NCI-H1105 (cell line): ENCODE measurements at places on chromosomes 7 and 10.

GRCh38 chr7:157276731-157277562 lies 59.9 kb upstream of the DNAJB6 start:
- peak; percentile 28 for DNase-seq

DNA sequence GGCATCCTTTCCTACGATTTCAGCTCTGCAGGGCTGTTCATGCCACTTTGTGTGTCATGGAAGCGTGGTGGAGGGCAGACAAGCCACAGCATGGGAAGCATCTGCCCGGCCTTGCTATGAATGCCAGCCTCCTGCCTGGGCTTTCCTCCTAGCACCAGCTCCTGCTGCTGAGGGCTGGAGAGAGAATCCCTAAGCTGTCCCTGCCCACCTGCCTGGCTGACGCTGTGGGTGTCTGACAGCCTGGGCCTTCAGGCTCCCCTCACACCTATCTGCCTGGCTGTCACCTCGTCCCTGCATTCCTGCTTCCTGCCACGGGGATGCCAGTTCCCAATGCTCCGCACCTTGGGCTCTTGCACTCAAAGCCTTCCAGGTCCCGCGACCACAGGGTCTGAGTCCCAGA lies 606.5 kb upstream of the MGMT start:
- no peak for DNase-seq

DNA sequence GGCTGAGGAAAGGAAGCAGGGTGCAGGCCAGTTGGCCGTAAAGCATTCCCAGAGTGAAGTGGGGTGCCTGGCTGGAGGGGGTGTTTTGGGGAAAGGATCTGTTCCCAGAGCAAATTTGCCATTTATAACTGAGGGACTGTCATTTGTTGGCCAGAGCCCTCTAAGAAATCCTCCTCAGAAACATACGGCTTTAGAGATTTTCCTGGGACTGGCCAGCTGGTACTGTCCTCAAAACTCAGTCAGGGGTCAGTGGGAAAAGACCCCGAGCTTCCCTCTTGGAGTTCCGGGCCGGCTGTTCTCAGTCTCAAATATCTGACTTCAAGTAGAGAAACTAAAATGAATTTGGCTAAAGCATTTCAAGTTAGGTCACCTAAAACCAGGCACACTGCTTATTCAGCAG lies 55.9 kb downstream of the ETV1 start:
- no peak for DNase-seq

DNA sequence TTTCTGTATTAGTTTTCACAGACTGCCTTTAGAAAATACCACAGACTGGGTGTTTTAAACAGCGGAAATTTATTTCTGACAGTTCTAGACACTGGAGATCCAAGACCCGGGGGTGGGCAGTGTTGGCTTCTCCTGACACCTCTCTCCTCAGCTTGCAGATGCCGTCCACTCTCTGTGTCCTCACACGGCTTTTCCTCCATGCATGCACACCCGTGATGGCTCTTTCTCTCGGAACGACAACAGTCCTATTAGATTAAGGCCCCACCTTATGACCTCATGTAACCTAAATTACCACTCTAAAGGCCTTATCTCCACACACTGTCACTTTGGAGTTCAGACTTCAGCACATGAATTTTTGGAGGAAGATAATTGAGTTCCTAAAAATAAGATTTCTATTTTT lies 142.9 kb upstream of the VWC2 start:
- DNase-seq, result no peak

- no peak for DNase-seq
Measured at GRCh38 chr7:136925556-136925955, 57.1 kb downstream of the CHRM2 start.

GRCh38 chr7:95011146-95011928 lies 103.9 kb downstream of the PPP1R9A start:
- DNase-seq, result no peak

GRCh38 chr7:47026780-47027361 lies 555.0 kb downstream of the TNS3 start:
- peak; percentile 82 for DNase-seq

GRCh38 chr10:126671402-126671975 lies 996 bp upstream of the C10orf90 start:
- peak; percentile 45 for DNase-seq

DNA sequence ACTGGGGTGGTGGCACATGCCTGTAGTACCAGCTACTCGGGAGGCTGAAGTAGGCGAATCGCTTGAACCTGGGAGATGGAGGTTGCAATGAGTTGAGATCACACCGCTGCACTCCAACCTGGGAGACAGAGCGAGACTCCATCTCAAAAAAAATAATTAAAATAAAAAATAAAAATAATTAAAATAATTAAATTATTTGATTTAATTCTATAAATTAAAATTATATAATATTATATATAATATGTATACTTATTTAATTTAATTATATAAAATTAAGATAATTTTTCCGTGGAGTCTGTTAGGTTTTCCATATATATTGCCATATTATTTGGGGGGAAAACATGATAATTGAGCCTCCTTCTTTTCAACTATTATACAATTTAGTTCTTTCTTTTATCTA lies 12.0 kb downstream of the WIPF3 start:
- DNase-seq, result no peak

DNA sequence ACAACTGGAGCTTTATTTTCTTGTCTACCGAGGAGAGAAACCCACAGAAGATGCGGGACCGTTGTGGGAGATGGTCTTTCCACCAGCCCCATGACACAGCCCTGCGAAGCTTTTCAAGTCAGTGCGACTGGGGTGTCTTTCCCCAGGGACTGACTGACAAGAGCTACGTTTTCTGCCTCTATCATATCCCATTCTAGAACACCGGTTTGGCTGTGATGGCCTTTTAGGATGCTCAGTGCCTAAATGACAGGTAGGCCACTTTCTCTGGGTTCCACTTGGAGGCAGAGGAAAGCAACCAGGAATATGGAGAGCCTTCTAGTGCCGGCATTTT lies 16.9 kb downstream of the SLC13A4 start:
- no peak for DNase-seq

- no peak for DNase-seq
Measured at GRCh38 chr10:13930120-13930519, 343.4 kb downstream of the PRPF18 start.

DNA sequence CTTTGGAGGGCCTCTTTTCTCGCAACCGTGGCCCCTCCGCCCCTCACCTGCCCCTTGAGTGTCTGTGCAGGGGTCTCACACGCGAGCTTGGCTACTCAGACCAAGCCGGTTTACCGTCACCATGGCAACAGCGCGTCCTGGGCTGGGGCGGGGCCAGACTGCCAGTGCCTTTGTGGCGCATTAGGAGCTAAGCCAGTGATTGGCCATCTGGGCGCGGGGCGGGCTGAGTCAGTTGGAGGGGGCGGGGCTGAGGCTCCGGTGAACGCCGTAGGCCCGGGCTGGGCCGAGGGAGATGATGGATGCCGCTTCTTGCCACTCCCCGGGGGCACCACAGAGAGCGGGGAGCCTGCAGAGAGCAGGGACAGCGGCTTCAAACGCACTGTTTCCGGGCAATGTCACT lies 48.7 kb upstream of the FXYD4 start:
- DNase-seq, result no peak

GRCh38 chr7:122577449-122578003 lies 121.4 kb downstream of the RNF133 start:
- DNase-seq, result no peak

DNA sequence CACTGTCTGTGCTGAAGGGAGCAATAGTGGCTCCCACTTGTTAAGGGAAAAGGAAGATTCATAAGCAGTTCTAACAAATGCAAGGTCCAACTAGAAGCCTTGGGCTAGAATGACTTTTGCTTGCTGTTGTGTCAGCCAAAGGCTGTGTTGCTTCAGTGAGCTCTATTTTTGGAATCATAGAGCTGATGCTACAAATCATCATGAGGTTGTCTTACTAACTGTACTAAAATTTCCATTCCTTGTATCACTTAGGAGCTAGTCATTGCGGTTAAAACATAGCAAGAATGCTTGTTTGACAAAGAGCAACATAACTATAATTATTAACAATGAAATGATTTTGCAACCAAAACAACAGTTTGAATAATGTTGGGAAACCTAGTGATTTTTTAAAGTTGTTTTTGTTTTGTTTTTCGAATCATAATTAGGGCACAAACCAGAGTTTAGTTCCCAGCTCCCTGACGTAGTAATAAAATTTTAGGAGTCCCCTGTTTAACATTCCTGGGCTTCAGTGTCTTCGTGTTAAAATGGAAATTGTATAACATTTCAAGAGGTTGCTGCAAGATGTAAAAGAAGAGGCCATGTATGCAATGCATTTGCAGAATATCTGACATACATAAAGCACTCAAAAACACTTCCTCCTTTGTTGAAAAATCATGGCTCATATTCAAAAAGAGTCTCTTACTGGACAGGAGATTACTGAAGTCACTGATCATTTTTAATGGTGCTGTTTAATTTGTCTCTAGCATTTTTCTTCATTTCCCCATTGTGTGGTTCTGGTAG lies 183.4 kb downstream of the MACC1 start:
- DNase-seq, result no peak

DNA sequence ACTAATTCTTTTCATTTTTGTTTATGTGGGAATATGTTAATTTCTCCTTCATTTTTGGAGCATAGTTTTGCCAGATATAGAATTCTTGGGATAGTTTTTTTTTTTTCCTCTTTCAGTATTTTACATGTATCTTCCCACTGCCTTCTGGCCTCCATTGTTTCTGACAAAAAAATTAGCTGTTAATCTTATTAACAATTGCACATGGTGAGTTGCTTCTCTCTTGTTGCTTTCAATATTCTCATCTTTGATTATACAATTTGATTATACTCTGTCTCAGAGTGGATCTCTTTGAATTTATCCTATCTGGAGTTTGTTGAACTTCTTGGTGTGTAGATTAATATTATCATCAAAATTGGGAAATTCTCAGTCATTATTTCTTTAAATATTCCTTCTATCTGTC lies 41.4 kb upstream of the HABP2 start:
- DNase-seq, result no peak

GRCh38 chr10:22803261-22803885 lies 89.0 kb upstream of the PIP4K2A start:
- no peak for DNase-seq

- DNase-seq, result no peak
Measured at GRCh38 chr10:11336722-11337162, 274.7 kb downstream of the USP6NL start.

- DNase-seq, result no peak
Measured at GRCh38 chr10:130889780-130890179, 421.7 kb downstream of the TCERG1L start.

- DNase-seq, result no peak
Measured at GRCh38 chr10:61169294-61169693, 225.3 kb upstream of the RHOBTB1 start.

- no peak for DNase-seq
Measured at GRCh38 chr10:25614652-25615051, 319.4 kb upstream of the MYO3A start.

- no peak for DNase-seq
Measured at GRCh38 chr10:76647301-76647700, 990.3 kb downstream of the KCNMA1 start.

GRCh38 chr10:118436742-118437141 lies 94.6 kb upstream of the FAM204A start:
- no peak for DNase-seq

DNA sequence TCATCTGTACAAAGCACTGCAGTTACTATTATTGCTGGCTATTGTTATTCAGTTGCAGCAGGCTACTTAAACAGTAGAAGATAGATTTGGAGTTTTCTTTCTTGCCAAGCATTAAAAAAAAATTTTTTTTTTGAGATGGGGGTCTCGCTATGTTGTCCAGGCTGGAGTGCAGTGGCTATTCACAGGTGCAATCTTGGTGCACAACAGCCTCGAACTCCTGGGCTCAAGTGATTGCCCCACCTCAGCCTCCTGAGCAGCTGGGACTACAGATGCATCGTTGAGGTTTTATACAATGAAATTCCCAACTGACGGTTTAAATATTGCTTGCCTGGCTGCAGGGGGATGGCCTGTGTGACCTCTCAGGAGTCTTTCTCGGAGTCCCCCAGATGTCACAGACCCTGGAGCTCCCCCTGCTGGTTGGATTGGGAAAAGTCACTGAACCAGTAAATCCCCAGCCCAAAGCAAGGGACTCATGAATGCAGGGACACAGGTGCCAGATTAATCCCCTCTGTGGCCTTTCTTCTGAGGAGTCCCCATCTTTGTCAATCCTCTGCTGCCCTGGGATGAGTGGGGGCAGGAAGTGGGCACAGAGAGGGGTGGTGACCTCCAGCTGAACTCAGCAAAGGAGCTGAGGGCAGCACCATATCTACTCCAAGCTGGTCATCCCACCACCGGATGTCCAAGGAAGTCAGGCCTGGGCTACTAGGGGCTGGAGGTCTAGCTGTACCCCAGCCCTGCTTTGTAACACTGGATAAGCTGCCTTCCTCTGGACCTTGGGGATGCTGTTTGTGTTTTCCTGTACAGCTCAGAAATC lies 149.6 kb downstream of the C10orf105 start:
- peak; percentile 2 for DNase-seq

DNA sequence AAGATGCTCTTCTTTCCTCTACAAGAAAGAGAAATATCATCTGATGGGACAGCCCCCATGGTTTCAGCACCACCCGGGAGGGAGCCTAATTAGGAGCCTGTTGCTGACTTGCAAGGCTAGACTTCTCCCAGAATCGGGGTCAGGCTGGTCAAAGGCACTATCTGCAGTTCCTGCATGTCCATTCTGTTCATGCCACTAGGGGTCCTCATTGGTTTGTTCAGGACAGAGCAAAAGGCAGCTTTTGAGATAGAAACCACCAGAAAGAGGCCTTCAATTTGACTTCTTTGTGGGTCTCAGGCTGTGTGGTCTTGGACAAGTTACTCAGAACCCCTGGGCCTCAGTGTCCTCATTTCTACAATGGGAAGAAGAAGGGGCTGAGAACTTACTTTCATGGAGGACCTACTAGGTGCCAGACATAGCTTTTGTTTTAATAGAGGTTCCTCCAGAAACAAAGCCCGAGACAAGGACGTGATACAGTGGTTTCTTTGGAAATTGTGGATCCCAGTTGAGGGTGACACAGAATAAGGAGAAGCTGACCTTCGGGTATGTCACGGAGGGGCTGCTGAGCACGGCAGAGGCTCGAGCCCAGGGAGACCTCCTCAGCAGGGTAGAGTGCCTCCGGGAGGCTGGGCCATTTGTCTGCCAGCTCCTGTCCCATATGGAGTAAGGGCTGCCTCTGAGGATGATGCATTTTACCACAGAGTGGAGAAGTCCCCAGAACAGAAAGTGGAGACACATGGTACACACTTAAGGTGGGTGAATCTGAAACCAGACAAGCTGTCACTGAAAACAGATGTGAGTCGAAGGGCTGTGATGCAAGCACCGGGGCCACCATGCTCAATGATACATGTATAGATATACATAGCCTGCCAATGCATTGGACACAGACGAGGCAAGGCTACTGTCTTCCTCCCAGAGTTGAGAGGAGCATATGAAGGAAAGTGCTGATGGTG lies 33.1 kb upstream of the NEUROD6 start:
- DNase-seq, result peak; percentile 42

GRCh38 chr7:25779002-25779546 lies 372.9 kb upstream of the NFE2L3 start:
- DNase-seq, result no peak

- peak; percentile 13 for DNase-seq
Measured at GRCh38 chr7:26658389-26659084, 205.9 kb downstream of the SKAP2 start.

GRCh38 chr10:48418189-48418788 lies 111.8 kb downstream of the MAPK8 start:
- DNase-seq, result no peak
